Suprapubic skin (tissue), 4 donors: ENCODE measurements at places on chromosomes 3 and 15.

DNA sequence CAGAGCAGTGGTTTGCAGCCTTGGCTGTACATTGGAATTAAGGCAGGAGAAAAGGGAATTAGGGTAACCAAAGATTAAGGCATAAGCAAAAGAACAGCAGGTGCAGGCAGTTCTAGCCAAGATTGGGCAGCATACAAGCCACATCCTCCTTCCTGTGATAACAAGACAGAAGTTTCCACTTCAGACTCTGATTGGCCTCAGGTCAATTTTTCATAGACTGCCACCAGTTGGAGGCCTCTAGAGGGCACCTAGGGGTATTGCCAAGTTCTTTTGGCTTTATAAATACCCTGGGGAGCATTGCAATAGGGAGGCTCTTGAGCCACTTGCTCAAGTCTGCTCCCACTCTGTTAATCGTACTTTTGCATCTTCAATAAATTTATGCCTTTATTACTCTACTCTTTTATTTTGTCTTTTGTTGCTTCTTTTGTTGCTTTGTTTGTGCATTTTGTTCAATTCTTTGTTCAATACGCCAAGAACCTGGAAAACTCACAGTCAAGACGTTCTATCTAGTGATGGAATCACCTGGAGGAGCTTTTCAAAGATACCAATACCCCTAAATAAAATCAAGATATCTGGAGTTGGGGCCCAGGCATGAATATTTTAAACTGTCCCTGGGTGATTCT is 32.2 kb upstream of the FMN1 start:
- no peak for DNase-seq
- no peak overlapping the region for H3K27ac ChIP-seq
- no peak overlapping the region for H3K4me3 ChIP-seq
- H3K4me1 ChIP-seq, result peaks cover 4% of the 10 kb centered on the region
- H3K27me3 ChIP-seq, result no peaks in the 10 kb centered on the region

DNA sequence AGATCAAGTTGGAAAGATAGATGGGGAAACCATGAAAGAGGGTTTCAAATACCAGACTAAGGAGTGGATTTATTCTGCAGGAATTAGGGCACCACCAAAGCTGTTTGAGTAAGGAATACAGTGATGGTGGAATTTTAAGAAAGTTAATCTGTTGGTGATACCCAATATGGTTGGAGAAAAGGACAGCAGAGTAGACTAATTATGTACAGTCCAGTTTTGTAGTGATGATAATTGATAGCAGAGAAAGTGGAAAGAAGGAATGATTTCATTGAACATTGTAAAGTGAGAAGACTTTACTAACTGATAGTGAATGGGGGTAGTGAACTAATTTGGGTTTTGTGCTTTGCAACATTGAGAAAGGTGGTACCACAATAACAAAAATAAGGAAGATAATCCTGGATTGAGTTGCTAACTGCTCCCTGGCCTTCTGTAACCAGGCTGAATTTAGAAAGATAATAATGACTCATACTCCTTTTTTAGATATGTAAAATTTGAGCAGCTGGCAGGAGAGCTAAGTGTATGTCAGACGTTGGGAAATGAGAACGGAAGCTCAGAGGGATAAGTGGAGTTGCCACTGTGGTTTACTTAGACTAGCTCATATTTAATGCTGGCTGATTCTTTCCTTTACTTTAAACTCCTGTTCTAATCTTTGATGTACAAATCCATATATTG is 16.9 kb downstream of the TCAIM start:
- peaks cover 14% of the 10 kb centered on the region for H3K36me3 ChIP-seq
- no peaks in the 10 kb centered on the region for H3K27me3 ChIP-seq
- DNase-seq, result no peak
- no peak overlapping the region for H3K27ac ChIP-seq
- H3K4me1 ChIP-seq, result peaks cover 13% of the 10 kb centered on the region
- H3K4me3 ChIP-seq, result no peak overlapping the region

DNA sequence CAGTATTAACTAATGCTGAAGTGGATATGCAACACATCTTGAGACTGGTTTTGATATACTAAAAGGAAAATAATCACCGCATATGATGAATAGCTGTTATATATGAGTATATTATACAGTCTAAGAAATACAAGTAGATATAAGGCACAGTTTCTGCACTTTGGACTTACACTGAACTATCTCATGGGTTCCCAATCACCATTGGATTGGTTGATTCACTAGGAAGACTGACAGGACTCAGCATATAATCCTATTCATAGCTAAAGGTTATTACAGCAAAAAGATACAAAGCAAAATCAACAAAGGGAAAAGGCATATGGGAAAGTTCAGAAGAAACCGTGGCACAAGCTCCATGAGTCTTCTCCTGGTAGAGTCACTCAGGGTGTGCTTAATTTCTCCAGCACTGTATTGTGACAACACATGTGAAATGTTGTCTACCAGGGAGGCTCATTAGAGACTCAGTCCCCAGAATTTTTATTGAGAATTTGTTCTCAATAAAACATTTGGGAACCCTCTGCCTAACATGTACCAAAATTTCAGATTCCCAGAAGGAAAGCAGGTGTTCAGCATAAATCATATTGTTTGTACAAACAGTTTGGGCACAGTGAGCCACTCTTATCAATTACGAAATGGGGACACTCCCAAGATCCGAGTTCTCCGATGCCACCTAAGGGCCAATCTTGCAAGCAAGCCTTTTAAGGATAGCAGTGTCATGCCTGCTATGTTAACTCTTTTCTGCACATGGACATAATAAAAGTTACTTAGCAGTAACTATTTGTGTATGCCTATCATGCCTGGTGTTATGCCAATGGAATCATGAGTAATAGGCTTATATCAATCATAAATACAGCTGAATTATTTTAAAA is 26.8 kb downstream of the CMC1 start:
- DNase-seq, result no peak
- H3K36me3 ChIP-seq, result peaks cover 30% of the 10 kb centered on the region
- H3K4me3 ChIP-seq, result no peak overlapping the region
- H3K4me1 ChIP-seq, result peaks cover 3% of the 10 kb centered on the region

DNA sequence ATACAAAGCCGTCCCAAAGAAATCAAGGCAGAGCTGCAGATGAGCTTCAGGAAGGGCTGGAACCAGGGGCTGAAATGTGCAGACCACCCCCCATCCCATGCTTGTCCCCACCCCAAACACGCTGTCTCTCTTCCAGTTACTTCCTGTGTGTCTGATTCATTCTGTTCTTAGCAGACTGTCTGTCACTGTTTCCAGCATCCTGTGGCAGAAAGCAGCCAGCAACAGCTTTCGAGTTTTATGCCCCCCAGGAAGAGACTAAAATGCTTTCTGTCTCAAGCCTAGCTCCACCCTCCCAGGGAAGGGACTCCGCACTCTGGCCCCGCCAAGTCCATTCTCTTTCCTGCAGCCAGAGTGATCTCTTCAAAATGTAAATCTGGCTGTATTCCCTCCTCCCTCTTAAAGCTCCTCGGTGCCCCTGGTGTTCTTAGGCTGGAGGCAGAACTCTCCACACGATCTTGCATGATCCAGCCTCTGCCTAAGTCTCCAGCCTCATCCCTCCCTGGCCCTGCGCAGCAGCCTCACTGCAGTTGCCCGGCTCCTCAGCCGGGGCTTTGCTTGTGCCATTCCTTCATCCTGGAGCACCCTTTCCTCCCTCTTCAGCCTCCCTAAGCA is 41.5 kb downstream of the HRH1 start:
- DNase-seq, result no peak
- H3K4me3 ChIP-seq, result no peak overlapping the region
- H3K4me1 ChIP-seq, result peaks cover 18% of the 10 kb centered on the region
- no peaks in the 10 kb centered on the region for H3K27me3 ChIP-seq
- no peak overlapping the region for H3K27ac ChIP-seq
- H3K36me3 ChIP-seq, result no peaks in the 10 kb centered on the region

GRCh38 chr15:51450001-51450400 is 108.5 kb downstream of the GLDN start:
- peaks cover 48% of the 10 kb centered on the region for H3K36me3 ChIP-seq
- H3K27me3 ChIP-seq, result no peaks in the 10 kb centered on the region
- H3K27ac ChIP-seq, result no peak overlapping the region
- H3K4me1 ChIP-seq, result no peaks in the 10 kb centered on the region

- H3K27ac ChIP-seq, result no peak overlapping the region
- H3K4me1 ChIP-seq, result peaks cover 20% of the 10 kb centered on the region
- DNase-seq, result no peak
- H3K36me3 ChIP-seq, result no peaks in the 10 kb centered on the region
- peak overlapping the region; percentile 87 for H3K4me3 ChIP-seq
These were observed 1.7 kb downstream of the CMTM8 start for GRCh38 chr3:32240159-32240545.

DNA sequence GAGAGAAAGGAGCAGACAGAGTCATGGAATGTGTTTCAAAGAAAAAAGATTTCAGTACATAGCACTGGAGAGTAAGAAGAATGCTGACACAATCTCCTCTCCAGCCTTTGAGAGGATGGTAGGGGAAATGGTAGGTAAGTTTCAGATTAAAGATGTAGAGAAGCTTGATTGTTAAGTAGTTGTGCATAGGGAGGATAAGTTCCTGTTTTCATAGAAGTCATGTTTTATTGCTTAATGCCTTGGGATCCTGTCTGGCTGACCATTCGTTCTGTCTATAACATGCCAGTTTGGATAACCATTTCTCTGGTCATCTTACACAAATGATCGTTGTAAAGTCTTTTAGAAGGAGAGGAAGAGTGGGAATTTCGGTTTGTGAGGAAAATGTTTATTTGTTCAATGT is 95.7 kb upstream of the IGSF10 start:
- peaks cover 4% of the 10 kb centered on the region for H3K4me1 ChIP-seq
- H3K27me3 ChIP-seq, result no peaks in the 10 kb centered on the region
- no peak overlapping the region for H3K4me3 ChIP-seq
- DNase-seq, result no peak

- H3K27ac ChIP-seq, result no peak overlapping the region
- H3K27me3 ChIP-seq, result no peaks in the 10 kb centered on the region
- DNase-seq, result no peak
- no peaks in the 10 kb centered on the region for H3K36me3 ChIP-seq
These were observed 22.4 kb downstream of the LRRK1 start for GRCh38 chr15:100941536-100941935.

- H3K27me3 ChIP-seq, result no peaks in the 10 kb centered on the region
- no peak for DNase-seq
- no peak overlapping the region for H3K4me3 ChIP-seq
These were observed 18.8 kb downstream of the ATG7 start for GRCh38 chr3:11290743-11291680.

DNA sequence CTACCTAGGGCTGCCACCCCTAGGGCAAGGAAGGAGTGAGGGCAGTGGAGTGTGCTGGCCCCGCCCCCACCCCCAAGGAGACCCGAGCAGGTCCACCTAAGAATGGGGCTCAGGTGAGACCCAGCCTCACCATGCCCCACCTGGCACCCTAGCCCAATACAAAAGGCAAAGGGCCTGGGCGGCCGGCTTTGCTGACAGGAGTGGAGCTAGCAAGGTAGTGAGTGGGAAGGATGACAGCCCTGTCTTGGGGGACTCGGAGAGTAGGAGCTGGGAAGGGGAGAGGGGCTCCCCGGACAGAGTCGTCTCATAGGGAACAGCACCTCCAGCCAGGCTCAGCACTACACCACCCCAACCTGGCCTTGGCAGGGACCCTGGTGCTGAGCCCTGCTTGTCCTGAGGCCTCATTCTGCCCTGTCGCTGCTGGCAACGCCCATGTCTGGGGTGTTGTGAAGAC is 12.1 kb downstream of the C15orf39 start:
- H3K4me1 ChIP-seq, result peaks cover 21% of the 10 kb centered on the region
- no peak overlapping the region for H3K4me3 ChIP-seq
- no peak for DNase-seq
- H3K27me3 ChIP-seq, result no peaks in the 10 kb centered on the region

DNA sequence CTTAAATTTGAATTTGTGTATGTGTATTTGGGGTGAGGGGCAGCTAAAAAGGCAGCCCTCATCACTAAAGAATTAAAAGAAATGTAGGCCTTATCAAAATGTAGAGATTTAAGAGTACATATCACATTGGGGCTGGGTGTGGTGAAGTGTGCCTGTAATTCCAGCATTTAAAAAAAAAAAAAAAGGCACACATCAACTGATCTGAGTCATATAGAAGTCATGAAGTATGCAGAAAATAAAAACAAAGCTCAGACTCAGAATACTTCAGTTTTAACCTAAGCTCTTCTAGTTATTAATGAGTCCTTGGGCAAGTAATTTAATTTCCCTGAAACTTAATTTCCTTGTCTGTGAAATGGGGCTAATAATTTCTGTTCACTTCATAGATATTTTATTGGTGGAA is 31.6 kb downstream of the SLC24A1 start:
- no peak overlapping the region for H3K4me3 ChIP-seq
- H3K27me3 ChIP-seq, result no peaks in the 10 kb centered on the region
- H3K27ac ChIP-seq, result no peak overlapping the region
- peaks cover 5% of the 10 kb centered on the region for H3K4me1 ChIP-seq
- no peak for DNase-seq

- H3K36me3 ChIP-seq, result no peaks in the 10 kb centered on the region
- H3K27ac ChIP-seq, result no peak overlapping the region
- H3K27me3 ChIP-seq, result no peaks in the 10 kb centered on the region
- H3K4me1 ChIP-seq, result peaks cover 10% of the 10 kb centered on the region
- DNase-seq, result no peak
- H3K4me3 ChIP-seq, result no peak overlapping the region
These were observed 147.4 kb upstream of the ARHGEF26 start for GRCh38 chr3:153973722-153974265.

- no peaks in the 10 kb centered on the region for H3K36me3 ChIP-seq
- DNase-seq, result no peak
- H3K27ac ChIP-seq, result peak overlapping the region; percentile 6
- H3K4me1 ChIP-seq, result peaks cover 21% of the 10 kb centered on the region
These were observed 34.7 kb upstream of the SACM1L start for GRCh38 chr3:45654397-45654944.

DNA sequence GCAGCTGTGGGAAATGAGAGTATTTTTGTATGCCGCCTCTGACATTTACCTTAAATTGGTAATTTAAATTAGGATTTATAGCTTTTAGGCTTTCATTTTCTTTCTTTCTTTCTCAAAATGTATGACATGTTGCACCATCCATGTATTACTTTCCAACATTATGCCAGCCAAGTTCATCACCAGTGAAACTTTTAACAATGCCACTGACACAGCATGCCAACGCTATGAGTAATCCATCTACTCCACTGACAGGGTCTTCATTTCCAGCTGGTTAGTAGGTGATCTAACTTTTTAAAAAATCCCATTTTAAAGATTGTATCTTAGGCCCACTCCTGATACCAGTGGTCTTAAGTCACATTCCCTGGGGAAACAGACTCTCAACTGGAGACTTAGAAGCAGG is 21.8 kb upstream of the CLDN16 start:
- H3K27me3 ChIP-seq, result no peaks in the 10 kb centered on the region
- no peak for DNase-seq
- peaks cover 11% of the 10 kb centered on the region for H3K4me1 ChIP-seq
- H3K27ac ChIP-seq, result peak overlapping the region; percentile 4
- H3K4me3 ChIP-seq, result no peak overlapping the region
